ENCODE measurements at places on chromosomes 4 and X.
A peak's percentile ranks its signal among the peaks of the same experiment; 100 is the strongest.

DNA sequence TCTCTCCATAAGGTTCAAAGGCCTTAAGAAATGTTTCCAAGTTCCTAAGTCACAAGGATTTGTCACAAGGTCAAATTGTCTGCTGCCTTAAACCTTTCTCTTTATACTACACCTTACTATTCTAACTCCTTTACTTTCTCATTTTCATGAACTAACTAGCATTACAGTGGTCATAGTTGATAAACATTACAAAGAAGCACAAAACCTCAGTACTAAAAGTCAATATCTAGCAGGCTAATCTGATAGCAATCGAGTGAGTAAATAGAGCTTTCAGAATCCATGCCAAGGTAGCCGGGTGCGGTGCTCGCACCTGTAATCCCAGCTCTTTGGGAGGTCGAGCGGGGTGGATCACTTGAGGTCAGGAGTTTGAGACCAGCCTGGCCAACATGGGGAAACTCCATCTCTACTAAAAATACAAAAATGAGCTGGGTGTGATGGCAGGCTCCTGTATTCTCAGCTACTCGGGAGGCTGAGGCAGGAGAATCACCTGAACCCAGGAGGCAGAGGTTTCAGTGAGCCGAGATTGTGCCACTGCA lies 510.0 kb downstream of the GBA3 start:
- no peak for DNase-seq

DNA sequence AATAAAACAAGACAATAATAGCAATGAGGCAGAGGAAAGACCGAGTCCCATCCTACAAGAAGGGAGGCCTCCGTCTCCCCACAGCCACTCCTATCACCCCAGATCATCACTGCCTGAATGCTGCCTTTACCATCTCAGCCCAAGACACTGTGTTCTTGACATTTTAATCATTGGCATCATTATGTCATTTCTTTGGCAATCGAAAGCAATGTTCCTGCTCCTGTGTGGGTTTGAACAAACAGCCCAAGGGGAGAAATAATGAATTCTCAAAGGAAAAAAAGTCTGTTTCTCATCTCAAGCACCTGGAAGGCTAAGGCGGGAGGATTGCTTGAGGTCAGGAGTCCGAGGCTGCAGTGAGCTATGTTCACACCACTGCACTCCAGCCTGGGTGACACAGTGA lies 73.0 kb upstream of the ACSL1 start:
- DNase-seq = no peak

- no peak for DNase-seq
Measured at GRCh38 chr4:180962268-180962667, 1280.9 kb upstream of the TENM3 start.

DNA sequence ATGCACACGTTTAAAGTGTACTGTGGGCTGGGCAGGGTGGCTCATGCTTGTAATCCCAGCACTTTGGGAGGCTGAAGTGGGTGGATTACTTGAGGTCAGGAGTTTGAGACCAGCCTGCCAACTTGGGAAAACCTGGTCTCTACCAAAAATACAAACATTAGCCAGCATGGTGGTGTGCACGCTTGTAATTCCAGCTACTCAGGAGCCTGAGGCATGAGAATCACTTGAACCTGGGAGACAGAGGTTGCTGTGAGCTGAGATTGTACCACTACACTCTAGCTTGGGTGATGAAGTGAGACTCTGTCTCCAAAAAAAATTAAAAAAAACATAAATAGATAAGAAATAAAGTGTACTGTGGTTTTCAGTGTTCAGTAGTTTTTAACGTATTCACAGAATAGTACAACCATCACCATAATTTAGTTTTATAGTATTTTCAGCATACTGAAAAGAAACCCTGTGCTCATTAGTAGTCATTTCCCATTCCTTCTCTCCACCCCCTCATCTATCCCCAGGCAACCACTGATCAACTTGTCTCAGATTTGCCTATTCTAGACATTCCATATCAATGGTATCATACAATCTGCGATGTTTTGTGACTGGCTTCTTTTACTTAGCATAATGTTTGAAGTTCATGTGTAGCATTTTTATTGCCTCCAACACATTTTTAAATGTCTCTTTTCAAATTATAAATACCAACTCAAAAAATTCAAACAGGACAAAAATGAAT lies 19.1 kb downstream of the SLAIN2 start:
- DNase-seq = no peak

DNA sequence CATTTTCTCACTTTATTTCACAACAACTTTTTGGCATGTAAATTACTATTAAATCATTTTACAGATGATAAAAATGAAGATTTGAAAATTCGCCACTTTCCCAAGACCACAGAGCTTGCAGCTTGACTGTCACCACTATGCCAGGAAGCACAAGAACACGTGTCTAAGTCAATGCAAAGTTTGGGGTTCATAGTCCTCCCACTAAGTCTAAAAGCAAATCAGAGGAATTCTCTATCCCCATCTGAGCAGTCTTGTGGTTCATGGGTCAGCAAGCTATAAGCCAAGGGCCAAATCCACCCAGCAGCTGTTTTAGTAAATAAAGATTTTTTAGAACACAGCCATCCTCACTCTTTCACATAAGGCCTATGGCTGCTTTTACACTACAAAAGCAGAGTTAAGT lies 833.3 kb upstream of the INTU start:
- DNase-seq = peak; percentile 58

DNA sequence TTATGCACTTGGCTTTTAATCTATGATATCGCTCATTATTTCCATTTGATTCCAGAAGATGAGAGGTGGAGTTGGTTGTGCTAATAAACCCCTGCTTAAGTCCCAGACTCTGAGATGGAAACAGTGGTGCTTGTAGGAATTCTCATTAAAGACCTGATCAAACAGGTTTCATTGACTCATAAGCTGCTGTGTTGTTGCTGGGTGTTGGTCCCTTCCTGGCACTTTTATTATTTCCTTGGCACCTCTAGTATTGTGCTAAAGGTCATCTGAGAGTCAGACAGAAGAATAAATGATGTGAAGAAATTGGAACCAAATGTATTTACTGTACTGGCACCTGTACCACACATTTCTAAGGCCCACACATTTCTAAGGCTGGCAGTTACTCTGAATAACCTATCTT lies 544.7 kb upstream of the NR3C2 start:
- no peak for DNase-seq
